Activated CD4-positive, alpha-beta T cell treated with anti-CD3 and anti-CD28 coated beads, Interleukin-2, amount 50 U/mL, for 4 hours (primary cell): ENCODE measurements at places on chromosomes 12 and 14.

DNA sequence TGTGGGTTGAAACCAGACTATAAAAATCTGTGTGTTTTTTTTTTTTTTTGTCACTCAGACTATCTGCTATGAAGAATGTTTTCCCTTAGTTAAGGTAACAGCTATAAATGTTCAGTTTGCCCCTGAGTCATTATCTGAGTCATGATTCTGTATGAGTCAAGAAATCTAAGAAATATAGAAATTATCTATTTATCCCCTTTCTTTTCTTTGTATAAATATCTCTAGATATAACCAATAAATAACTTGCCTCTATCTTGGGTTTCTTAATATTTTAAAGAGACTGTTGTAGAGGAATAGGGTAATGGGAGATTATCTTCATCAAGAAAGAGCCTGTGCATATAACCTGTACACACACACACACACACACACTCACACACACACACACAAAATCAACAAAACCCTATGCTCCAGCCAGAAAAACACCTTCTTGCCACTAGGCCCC is 161.7 kb upstream of the EEA1 start:
- DNase-seq, result no peak

DNA sequence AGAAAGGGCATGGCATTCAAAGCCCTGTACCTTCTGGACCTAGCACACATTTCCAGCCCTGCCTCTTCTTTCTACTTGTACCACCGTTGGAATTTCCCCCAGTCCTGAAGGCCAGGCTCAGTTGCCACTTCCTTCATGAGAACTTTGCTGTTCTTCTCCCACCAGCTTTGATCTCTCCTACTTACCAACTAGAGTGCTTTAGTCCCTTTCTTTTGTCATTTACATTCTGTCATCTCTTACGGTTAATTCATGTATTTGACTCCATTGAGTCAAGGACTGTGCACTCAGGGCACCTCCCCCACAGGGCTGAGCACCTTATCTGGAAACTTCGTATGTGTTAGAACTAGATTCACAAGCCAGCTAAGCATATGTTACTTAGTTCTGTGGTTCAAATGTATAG is 26.3 kb downstream of the BICDL1 start:
- peak; percentile 67 for DNase-seq

- DNase-seq, result no peak
Measured at GRCh38 chr12:112962561-112962960, 15.8 kb upstream of the OAS2 start.

GRCh38 chr12:111304642-111305071 is 64.2 kb downstream of the PHETA1 start:
- DNase-seq, result no peak

DNA sequence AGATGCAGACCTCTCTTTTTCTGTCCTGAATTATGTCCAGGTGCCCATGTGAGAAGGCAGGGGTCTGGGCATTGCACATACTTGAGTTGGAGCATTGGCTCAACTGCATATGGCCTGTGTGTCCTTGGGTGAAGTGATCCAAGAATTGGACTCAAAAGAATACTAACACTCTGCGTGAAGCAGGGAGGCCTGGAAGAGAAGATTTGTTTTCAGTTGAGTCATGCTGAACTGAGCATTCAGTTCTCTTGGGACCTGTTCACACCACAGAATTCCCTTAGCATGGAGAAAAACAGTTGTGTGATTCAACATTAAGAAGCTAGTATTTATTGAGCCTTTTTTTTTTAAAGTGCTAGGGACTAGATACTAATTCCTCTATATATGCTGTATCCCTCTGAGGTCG is 164.7 kb upstream of the TBX3 start:
- DNase-seq, result no peak

- no peak for DNase-seq
Measured at GRCh38 chr12:106914796-106915634, 40.7 kb upstream of the TMEM263 start.

DNA sequence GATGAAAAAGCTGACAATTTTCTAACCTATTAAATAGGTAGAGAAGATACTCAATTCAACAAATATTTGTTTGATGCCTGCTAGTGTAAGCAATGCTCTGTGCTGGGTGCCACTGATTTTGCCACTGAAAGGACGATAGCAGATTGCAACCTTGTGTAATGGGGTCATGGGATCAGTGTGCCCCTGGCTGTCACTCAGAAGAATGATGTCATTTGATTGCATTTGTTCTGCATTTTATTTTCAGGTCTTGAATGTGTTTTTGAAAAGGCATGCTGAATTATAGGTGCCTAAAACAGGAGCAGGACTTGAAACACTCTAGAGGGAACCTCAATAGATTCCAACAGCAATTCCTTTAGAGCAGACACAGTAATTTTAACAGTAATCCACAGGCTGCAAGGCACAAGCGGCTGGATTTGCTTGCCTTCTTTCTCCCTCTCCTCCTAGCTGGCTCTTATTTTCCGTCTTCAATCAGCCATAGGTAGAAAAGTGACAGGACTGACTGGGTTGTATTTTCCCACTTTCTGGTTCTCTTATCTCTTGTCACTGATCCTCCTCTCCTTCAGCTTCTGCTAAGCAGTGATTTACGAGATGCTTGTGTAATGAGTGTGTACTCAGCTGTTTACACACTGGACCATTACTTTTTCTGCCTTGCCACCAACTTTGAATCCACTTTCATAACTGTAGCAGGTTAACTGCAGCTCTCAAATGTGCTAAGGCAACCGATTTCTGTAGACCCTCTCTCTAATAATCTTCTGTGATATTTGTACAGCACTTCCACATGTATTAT is 4.1 kb downstream of the PLXNC1 start:
- no peak for DNase-seq

GRCh38 chr12:30908722-30909348 is 17.7 kb upstream of the TSPAN11 start:
- no peak for DNase-seq

GRCh38 chr12:21354641-21355040 is 18.1 kb upstream of the IAPP start:
- DNase-seq, result no peak

- DNase-seq, result no peak
Measured at GRCh38 chr12:81692008-81692407, 67.1 kb downstream of the PPFIA2 start.

DNA sequence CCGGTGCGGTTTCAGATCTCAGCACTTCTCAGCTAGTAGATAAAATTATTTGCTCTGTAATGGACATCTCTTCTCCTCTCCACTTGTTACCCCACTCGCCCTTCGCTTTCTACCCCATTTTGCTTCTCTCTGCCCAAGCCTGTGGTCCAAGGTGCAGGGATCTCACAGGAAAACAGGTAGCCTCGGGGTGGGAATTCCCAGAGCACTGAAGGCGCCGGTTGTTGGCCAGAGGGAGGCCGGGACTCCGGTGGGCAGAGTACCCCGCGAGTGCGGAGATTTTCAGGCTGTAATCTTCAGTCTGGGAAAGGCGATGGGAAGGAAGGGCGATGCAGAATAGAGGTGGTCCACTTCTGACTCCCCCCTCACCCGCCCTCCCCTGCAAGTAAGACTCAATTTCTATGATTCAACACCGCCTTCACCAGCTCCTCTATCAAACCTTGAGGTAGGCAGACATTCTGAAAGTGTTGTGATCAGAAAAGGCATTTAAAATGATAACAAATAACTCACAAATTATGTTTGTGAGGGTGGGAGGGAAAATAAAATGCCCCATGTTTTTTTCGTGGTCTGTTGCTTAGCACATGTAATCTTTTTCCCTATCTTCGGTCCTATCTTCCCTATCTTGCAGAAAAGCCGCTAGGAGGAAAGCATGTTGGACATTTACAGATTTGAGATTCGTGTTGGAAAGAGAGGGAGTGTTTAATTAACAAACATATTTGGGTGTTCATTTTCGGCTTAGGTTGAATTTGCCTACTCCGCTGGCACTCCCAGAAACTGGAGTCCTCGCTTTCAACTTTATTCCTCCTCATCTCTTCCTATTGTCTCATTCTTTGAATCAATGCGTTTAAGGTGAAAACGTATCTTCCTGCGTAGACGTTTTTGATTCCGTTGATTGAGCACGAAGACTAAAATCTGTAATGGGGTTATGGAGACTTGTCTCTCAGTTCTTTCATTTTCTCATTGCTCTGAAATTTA is 8.5 kb downstream of the FOXG1 start:
- no peak for DNase-seq

- no peak for DNase-seq
Measured at GRCh38 chr14:89256951-89257350, 160.1 kb downstream of the FOXN3 start.

GRCh38 chr14:100884456-100884855 is 19.1 kb downstream of the RTL1 start:
- DNase-seq, result no peak

DNA sequence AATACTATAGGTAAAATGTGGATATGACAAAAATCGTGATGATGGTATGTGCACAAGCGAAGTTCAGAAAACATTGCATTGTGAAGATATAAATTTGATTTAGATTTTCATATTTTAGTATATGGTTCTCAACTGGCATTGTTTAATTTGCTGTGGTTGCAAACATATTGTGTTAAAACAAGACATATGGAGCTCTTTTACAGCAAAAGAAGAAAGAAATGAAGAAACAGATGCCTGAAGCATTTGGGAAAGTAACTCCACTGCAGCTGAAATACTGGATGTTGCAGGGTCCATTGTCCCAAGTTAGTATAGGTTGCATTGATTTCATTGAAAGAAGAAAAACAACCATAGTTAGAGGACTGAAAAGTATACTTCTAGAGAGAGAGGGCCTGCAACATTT is 185.8 kb upstream of the SSTR1 start:
- no peak for DNase-seq

GRCh38 chr14:64634558-64634957 is 69.7 kb upstream of the PLEKHG3 start:
- DNase-seq, result no peak

- no peak for DNase-seq
Measured at GRCh38 chr12:111764120-111764821, 2.5 kb upstream of the ALDH2 start.

GRCh38 chr14:68669111-68669511 is 123.8 kb downstream of the ZFP36L1 start:
- no peak for DNase-seq

DNA sequence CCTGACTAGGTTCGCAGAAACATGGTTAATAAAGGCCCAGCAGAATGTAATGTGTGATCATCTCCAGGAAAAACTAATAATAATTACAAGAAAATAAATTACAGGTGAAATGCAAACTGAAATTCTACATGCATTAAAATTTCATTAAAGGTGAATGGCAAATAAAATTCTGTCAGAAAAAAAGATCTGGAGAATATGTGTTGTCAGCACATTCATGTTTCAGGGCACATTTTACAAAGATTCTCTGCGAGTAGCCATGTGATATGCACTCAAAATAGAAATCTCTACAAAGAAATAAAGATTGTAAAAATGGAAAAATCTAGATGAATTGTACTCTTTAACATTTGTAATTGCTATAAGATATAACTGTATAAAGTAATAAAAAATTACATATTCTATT is 765.2 kb downstream of the TMEM121 start:
- DNase-seq, result no peak

DNA sequence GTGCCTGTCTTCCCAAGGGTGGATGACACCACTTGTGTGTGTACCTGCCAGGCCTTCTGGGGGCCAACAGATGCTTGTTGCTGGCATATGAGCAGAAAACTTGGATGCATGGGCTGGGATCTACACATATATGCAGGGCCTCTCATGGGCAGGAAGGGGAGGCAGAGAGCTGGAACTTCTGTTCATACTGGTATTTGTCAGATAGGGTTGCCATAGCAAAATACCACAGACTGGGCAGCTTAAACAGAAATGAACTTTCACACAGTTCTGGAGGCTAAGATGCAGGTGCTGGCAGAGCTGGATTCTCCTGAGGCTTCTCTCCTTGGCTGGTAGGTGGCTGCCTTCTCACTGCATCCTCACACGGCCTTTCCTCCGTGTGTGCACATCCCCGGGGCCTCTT is 121.8 kb downstream of the SUDS3 start:
- no peak for DNase-seq

DNA sequence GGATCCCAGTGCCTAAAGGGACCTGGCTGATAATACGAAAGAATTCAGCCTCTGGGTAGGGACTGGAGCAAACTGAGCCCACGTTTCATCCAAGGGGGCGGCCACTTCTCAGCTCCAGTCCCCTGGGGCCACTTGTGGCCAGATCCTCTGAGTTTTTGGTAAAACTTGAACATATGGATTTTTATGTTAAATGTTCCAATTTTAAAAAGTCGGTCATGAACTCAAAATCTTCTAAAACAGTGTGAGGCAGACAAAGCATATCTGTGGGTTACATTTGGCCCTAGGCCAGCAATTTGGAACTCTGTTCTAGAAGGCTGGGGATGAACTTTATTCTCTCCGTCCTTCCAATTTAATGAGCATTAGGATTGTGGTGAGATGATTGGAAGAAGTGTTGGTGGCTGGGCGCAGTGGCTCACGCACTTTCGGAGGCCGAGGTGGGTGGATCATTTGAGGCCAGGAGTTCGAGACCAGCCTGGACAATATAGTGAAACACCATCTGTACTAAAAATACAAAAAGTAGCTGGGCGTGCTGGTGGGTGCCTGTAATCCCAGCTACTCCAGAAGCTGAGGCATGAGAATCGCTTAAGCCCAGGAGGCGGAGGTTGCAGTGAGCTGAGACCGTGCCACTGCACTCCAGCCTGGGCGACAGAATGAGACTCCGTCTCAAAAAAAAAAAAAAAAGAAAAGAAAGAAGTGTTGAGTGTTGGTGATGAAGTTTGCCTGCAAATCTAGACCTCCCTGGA is 3.0 kb upstream of the PPP1CC start:
- DNase-seq, result no peak

GRCh38 chr14:105013150-105013785 is 7.6 kb downstream of the CDCA4 start:
- no peak for DNase-seq
